Activated naive CD8-positive, alpha-beta T cell treated with anti-CD3 and anti-CD28 coated beads for 36 hours (primary cell): ENCODE measurements at places on chromosomes 6 and 20. TPM values are rescaled to one million over a fixed set of nuclear protein-coding genes. Genes with fewer than 3 reads are reported as not detected.
A peak's percentile ranks its signal among the peaks of the same experiment; 100 is the strongest.

The HCRTR2 gene
- total RNA-seq: not detected

The SLC17A2 gene
- total RNA-seq: not detected

- peaks cover 3% of the 10 kb centered on the region for H3K27me3 ChIP-seq
- DNase-seq: no peak
- no peaks in the 10 kb centered on the region for H3K36me3 ChIP-seq
- H3K4me1 ChIP-seq: no peaks in the 10 kb centered on the region
- no peak overlapping the region for H3K4me3 ChIP-seq
Measured at GRCh38 chr6:164072240-164072666, 657.7 kb downstream of the QKI start.

The PI16 gene
- total RNA-seq: 0.39 TPM

The APCDD1L gene
- not detected for total RNA-seq

GRCh38 chr6:85421972-85422371 lies 27.9 kb upstream of the NT5E start:
- H3K27ac ChIP-seq: no peak overlapping the region
- H3K4me3 ChIP-seq: no peak overlapping the region
- no peak for DNase-seq

GRCh38 chr6:120875900-120876299 lies 458.4 kb downstream of the TBC1D32 start:
- no peak overlapping the region for H3K27ac ChIP-seq
- H3K36me3 ChIP-seq: no peaks in the 10 kb centered on the region
- H3K4me1 ChIP-seq: no peaks in the 10 kb centered on the region
- H3K27me3 ChIP-seq: no peaks in the 10 kb centered on the region
- H3K4me3 ChIP-seq: no peak overlapping the region

The FILIP1 gene
- total RNA-seq: not detected

DNA sequence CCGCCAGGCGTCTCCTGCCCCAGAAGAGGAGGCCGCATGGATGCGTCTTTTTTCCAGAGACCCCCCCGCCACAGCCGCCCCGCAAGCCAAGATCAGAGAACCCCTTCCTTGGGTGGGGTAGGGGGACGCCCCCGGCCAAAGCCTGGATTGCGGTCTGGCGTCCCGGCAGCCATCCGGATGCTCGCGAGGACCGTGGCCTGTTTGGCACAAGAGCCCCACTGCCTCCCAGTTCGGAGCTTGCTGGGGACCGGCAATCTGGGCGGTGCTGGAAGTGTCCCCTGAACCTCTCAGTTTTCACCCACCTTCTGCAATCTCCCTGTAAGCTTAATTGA lies 924 bp downstream of the FAM162B start:
- peaks cover 60% of the 10 kb centered on the region for H3K27me3 ChIP-seq
- peaks cover 6% of the 10 kb centered on the region for H3K4me1 ChIP-seq
- H3K27ac ChIP-seq: no peak overlapping the region
- peak overlapping the region; percentile 48 for H3K4me3 ChIP-seq
- H3K36me3 ChIP-seq: no peaks in the 10 kb centered on the region
- no peak for DNase-seq

GRCh38 chr20:63751471-63752271 lies 12.1 kb downstream of the SLC2A4RG start:
- peaks cover 17% of the 10 kb centered on the region for H3K4me1 ChIP-seq
- no peak for DNase-seq
- no peaks in the 10 kb centered on the region for H3K27me3 ChIP-seq
- no peaks in the 10 kb centered on the region for H3K36me3 ChIP-seq
- H3K27ac ChIP-seq: peak overlapping the region; percentile 84
- H3K4me3 ChIP-seq: peak overlapping the region; percentile 56

DNA sequence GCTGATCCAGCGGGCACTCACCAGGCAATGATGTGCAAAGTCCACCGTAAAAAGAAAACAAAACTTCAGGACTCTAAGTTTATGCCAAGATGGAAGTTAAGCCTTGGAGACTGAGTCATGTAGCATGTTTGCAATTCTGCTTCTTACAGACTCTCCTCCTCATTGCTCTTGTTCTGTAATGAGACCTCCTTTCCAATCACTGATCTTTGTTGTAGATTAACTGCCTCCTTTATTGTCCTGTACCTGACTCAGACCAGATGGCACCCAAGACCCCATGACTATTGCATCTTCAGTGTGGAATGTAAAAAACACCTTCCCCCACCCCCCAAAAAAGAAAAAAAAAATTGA lies 11.2 kb downstream of the NEU1 start:
- no peak overlapping the region for H3K4me3 ChIP-seq
- DNase-seq: no peak
- no peaks in the 10 kb centered on the region for H3K27me3 ChIP-seq
- peaks cover 7% of the 10 kb centered on the region for H3K36me3 ChIP-seq
- no peaks in the 10 kb centered on the region for H3K4me1 ChIP-seq

The APOM gene
- total RNA-seq: 5.7 TPM

The PPP1R3G gene
- 0.06 TPM for total RNA-seq

The SLC32A1 gene
- not detected for total RNA-seq

DNA sequence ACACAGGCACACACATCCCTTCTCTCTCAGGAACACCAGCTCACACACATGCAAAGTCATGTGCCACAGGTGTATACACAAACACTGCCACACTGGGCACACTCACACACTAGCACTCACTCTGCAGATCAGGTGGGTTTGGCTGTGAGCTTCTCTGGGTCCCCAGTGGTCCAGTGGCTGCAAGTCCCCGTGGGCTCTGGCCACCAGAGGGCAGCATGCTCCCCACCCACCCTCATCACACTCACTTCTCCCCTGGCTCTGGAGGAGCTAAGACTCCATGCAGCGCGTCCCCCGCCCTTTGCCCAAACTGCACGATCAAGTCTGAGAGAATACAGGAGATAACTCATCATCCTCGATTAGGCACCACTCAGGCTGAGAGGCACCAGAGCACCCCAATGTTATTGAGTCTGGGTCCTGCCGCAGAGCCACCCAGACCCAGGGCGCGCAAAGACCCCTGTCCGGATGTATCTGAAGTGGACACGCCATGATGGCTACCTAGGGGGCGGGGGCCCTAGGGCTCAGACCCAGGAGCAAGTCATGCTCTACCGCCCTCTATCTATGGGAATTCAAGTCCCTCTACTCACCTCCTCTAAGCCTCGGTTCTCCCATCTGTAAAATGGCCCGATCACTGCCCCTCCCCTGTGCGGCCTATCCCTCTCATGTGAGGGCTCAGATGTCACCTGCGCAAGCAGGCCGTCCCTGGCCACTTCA lies 90.5 kb downstream of the GRM4 start:
- no peaks in the 10 kb centered on the region for H3K4me1 ChIP-seq
- no peak overlapping the region for H3K4me3 ChIP-seq
- DNase-seq: peak; percentile 60
- no peaks in the 10 kb centered on the region for H3K27me3 ChIP-seq

DNA sequence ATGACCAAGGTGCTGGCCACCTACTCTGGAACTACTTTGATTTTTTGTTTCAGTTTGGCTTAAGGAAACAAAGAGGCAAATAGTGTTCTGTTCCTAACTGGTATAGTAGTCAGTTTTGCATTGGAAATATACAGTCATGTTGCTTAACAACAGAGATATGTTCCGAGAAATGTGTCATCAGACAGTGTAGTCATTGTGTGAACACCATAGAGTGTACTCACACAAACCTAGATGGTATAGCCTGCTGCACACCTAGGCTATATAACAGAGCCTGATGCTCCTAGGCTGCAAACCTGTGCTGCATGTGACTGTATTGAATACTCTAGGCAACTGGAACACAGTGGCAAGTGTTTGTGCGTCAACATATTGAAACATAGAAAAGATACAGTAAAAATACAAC lies 80.4 kb downstream of the ARID1B start:
- peaks cover 67% of the 10 kb centered on the region for H3K4me1 ChIP-seq
- no peaks in the 10 kb centered on the region for H3K27me3 ChIP-seq
- peaks cover 13% of the 10 kb centered on the region for H3K36me3 ChIP-seq
- peak; percentile 36 for DNase-seq
